Endothelial cell of umbilical vein (primary cell): ENCODE measurements at places on chromosomes 5 and 9.
A peak's percentile ranks its signal among the peaks of the same experiment; 100 is the strongest.

DNA sequence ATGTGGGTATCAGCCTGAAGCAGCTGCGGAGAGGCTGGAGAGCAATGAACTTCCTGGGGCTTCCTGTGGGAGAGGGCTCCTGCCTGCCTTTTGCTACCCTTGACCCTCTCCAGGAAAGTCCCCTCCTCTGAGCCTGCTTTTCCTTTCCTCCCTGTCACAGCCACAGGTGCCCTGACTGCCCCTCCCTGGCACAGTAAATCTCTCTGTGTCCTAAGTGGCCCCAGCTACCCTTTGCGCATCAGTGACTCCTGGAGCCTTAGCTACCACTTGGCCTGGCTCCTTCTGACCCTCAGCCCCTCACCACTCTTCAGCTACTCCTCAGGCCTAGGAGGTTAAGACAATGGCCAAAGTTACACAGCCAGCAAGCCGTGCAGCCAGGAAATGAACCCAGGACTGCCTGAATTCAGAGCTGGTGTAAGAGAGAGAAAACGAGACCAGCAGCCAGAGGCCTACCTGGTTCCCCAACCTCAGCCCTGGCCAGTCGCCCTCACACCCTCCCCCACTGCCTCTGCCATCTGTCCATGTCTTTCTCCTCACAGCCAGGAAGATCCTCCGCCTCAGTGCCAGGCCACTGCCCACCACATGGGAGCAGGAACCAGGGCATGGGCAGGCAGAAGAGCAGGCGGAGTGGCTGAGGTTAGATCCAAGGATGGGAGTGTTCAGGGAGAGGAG, 18.6 kb downstream of the CNTFR start:
- DNase-seq = no peak

GRCh38 chr5:137022725-137023124, 476.4 kb downstream of the SPOCK1 start:
- peak; percentile 20 for DNase-seq

DNA sequence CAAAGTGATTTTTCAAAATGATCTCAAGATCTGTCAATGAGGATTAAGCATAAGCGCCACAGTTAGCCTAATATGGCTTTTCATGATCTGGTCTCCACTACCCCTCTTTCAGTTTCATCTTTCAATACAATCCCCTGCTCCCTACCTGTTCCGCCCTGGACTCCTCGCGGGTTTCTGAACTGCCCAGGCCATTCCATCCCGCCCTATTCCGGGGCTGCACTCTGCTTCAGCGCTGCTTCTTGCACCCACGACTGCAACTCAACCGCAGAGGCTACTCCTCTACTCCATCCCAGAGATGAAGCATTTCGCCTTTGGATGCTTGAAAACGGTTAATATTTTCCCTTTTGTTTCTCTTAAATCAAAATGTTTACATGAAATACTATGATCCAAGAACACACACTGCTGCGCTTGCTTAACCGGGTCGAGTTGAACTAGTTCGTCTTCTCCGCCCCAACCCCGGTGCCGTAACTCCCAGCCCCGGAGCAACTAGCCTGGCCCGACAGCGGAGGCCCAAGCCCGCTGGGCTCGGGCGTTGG, 716 bp upstream of the OTULIN start:
- no peak for DNase-seq

DNA sequence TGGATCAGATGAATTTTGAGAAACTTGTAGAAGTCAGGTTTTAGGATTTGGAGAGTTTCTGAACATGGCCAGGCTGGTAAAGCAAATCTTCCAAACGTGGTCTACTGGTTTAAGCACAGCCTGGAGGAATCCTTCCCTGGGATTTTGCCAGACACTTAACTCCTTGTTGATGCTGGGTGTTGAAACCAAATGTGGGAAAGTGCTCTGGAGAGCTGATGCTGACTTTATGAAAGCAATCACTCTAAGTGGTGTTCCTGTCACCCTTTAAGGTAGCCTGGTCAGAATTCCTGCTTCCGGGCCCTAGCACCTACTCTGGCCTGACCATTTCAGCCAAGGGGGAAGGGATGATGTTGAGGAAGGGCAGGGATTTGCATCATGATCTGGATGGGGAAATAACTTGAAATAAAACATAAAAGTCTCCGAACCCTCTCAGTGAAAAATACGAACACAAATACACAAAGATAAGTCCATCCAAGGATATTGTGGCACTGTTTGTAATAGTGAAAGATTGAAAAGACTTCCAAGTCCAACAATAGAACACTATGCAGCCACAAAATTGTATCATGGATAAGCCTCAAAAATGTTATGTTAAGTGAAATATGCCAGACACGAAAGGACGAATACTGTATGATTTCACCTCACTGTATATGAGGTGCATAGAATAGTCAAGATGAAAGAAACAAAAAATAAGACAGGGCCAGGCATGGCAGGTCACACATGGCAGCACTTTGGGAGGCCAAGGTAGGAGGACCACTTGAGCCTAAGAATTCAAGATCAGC, 57.7 kb downstream of the PDE6A start:
- no peak for DNase-seq

GRCh38 chr5:134051305-134051704, 46.5 kb upstream of the VDAC1 start:
- DNase-seq = no peak

GRCh38 chr9:121067640-121068039, 7.1 kb upstream of the CNTRL start:
- no peak for DNase-seq

DNA sequence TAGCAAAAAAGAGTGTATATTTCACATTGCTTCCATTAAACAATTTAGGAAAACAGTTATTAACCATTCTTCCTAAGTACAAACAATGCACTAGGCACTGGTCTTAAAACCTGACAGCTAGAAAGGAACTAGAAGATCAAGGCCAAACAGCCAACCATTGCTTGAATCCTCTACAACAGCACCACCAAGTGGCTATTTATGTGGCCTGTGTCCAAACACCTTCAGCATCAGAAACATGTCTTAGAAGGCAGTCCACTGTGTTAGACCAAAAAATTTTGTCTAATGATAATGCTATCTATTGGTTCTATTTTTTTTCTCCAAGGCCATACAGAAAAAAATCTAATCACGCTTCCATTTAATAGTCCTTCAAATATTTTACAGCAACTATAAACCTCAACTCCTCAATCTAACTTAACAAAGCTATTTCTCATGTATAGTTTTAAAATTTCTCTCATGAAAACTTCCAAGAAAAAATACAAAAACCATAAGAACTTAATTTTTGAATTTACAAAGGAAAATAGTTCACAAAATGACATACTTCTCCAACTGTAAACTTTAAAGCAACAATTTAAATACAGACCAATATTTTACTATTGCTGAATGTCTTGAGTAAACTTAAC, 36.1 kb downstream of the CAAP1 start:
- DNase-seq = peak; percentile 21
